Pulmonary artery endothelial cell (primary cell): ENCODE measurements at places on chromosomes 1 and 21.

DNA sequence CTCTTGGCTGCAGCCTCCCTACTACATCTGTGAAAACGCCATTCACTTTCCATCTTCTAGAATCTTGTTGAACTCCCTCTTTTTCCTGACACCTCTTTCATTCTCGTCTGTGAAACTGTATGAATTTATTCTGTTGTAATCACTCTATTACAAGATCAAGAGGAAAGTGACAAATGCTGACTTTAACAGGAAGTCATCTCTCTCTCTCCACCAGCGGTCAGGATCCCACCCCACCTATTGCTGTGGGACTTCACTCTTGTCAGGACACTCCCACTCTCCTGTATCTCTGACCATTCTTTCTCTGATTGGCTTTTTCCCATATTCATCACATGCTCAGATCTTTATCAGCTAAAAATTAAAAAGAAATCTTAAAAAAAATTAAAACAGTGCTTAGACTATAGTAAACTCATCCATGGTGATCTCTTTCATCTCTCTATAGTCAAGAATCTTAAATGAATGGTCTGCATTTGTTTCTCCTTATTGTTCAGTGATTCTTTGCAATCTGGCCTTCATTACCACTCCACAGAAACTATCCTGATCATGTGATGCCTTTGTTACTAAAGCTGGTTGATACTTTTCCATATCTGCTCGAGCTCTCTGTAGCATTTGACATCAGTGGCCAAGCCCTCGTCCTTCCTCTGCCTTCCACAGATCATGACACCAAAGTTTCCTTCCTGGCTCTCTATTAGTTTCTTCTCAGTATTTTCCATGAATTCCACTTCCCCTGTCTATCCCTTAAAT lies 113.6 kb downstream of the UCHL5 start:
- DNase-seq = no peak

GRCh38 chr1:53281133-53281532 lies 42.8 kb upstream of the MAGOH start:
- no peak for DNase-seq

DNA sequence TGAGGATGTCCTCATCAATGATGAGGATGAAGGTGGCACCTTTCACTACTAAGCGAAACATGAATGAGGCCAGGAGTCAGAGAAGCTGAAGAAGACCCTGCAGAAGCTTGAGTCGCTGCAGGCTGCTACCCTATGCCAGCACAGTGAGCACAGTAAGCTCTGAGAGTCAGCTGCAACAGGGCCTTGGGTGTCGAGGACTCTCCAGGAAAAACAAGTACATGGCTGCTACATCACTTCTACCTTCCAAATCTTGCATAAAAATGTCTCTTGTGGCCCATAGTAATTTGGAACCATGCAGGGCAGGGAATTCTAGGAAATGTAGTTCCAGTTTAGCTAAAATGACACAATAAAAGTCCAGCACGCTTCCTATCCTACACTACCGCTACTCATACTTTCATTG lies 51.5 kb upstream of the KIRREL1 start:
- DNase-seq = no peak

GRCh38 chr1:76266762-76267161 lies 192.2 kb downstream of the ST6GALNAC3 start:
- no peak for DNase-seq

GRCh38 chr21:42176859-42177258 lies 42.1 kb upstream of the ABCG1 start:
- DNase-seq = no peak

GRCh38 chr21:33388188-33388587 lies 15.0 kb upstream of the IFNGR2 start:
- DNase-seq = no peak

GRCh38 chr1:28267633-28268032 lies 8.3 kb downstream of the SESN2 start:
- no peak for DNase-seq

DNA sequence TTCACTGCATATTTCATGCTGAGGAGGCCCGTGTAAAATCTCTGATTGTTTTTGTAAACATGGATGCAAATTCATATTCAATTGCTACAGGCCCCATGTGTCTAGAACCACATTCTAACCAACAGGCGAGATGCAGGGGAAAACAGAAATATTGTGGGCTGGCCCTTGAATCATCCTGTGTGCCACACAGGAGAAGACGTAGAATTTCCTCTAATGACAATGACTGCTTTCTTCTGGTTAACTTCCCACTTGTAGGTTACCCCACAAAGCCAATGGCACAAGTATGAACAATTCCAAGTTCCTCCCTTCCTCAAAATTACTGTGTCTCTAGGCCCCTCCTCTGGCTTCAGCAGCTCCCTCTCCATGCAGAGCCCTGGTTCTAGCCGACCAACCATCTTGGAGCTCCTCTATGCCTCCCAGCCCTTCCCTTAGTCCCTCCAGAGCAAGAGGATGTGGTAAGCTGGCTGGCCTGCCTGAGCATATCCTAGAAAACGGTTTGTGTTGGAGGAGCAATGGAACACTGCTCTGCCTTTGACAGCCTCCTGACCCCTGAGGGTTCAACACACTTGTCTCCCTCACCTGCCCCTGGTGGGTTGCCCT lies 205.2 kb downstream of the HS2ST1 start:
- no peak for DNase-seq

DNA sequence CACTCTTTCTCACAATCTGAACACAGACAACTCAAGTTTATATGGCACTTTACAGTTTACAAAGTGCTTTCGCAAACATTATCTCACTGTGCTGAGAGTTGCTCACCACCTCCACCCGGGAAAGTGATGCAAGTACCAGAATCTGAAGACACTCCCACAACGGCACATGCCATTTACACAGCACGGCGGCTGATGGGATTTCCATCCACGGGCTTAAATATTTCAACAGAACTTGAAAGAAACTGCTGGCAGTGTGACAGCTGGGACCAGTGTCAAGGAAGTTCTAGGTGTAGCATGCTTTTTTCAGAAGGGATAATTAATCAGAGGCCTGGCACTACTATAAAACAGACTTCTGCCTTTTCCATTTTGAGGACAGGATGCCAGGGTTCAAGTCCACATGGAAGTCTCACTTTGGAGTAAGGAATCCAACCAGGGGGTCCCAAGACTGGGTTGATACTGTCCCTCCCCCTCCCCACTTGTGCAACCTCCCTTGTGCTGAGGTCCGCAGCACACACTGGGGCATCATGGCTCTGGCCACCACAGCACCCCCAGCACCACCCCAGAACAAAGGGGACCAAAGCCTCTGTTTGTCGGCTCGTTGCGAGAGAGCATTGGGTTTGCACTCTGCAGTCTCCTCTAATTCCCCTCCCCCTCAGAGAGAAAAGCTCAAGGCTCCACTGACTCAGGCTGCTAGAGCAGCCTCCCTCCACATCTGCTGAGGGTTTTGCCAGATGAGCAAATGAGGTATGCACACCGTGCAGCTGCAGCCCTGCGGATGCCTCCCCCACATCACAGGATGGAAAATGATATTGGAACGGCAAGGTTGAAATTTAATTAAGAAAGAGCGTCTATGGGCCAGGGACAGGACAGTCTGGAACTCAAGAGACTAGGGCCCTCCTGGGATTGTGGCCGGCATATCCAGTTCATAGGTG lies 154.9 kb downstream of the TGFBR3 start:
- no peak for DNase-seq

GRCh38 chr1:75131565-75132241 lies 2.5 kb upstream of the LHX8 start:
- no peak for DNase-seq

DNA sequence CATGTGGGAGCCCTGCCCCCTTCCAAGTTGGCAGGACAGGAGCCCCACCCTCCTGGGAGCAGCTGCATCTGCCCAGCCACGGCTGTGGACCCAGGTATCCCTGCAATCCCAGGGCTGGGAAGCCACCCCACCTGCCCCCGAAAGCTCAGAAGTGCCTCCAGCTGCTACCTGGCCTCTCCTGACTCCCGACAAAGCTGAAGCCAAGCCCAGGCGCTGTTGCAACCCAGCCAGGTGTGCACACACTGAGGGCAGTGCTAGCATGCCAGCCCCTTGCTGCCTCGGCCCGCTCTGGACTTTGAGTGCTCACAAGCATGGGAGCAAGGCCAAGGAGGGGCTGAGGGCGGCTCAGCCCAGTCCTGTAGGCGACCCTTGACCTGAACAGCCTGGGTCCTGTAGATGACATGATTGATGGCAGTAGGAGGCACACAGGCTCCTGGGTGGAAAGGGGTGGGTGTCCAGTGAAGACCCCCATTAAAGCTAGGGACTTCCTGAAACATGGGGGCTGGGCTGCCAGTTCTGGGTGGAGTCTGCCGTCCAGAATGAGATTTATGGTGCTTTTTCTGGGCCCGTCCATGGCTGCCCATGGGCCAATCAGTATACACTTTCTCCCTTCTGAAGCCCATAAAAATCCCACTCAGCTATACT lies 2.8 kb upstream of the SSU72 start:
- no peak for DNase-seq

DNA sequence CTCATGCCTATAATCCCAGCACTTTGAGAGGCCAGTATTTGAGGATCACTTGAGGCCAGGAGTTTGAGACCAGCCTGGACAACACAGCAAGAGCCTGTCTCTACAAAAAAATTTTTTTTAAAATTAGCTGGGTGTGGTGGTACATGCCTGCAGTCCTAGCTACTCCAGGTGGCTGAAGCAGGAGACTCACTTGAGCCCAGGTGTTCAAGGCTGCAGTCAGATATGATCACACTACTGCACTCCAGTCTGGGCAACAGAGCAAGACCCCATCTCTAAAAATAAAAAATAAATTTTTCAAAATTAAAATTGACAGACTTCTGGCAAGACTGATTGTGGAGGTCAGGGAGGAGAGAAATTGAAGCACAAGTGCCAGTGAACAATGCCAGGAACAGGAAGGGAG lies 60.8 kb downstream of the ST3GAL3 start:
- no peak for DNase-seq

- no peak for DNase-seq
These were observed 1.7 kb upstream of the EPS15 start for GRCh38 chr1:51520700-51521248.

DNA sequence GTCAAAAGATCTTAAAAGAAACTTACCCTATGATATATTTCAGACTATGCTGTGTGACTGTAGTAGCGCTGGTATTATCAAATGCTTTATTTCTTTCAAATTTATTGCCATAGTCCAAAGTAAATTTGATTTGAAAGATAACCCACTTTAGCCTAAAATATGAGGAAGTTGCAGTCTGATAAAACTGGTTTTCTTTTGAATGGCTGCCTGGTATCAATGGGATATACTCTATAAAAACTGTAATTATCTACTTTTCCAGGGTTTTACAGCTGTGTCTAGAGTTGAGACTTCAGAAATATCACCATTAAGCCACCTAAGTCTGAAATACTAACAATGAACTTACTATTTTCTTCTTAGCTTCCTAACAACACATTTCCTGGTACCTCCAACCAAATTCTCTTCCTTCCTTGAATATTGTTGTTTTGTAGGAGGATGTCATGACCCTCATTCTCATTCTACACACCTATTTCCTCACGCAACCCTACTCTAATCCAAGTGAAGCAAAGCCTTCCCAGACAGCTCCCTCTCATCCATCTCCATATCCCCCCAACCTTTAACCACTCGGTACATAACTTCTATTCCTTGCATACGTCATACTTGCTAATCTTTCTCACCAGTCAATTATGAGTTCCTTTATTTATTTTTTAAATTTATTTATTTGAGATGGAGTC lies 17.0 kb downstream of the KDM5B start:
- DNase-seq = no peak

DNA sequence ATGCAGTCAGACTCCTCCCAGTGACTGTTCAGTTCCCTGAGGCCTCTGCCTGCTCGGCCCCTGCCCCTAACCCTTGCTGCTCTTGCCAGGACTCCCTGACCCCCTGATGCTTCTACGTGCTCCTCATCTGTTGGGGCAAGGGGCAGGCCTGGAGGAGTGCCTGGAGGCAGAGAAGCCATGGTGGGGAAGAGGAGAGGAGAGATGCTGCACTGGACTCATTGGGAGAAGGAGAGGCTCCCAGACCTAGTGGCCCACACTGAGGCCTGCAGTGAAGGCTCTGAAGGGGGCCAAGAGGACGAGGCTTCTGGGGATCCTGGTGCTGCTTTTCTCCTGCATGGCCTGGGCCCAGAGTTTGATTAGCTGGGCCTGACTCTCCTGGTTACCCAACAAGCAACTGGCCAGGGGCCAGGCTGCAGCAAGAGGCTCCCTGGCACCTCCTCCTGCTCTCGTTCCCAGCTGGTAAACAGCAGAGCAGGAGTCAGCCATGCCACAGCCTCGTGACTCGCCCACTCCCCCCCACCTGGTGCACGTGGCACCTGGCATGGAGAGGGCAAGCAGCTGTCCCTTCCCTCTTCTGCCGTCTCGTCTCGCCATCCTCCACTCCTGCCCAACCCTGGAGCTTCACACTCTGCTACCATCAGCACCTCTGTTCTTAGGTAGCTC lies 847 bp upstream of the RORC start:
- no peak for DNase-seq

DNA sequence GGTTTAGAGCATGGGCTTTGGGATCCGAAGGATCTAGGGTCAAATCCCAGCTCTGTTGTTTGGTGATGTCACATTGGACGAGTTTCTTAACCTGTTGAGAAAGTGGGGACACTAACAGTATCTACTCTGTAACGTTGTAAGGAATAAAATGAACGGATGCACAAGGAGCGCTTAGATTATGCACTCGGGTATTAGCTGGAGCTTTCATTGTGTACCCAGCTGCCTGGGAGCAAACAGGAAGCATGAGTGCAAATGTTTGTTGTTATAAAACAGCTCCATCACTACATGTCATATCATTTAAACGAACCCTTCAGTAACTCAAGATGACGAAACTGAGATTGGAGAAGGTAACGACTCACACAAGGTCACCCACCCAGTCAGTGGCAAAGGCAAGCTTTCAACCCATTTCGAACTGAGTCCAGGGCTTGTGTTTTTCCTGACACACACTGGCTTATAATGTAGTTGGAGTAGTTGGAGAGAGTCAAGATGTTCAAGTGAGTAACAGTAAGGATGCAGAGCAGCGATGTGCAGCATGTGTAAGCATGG lies 16.2 kb upstream of the SLC6A17 start:
- no peak for DNase-seq

DNA sequence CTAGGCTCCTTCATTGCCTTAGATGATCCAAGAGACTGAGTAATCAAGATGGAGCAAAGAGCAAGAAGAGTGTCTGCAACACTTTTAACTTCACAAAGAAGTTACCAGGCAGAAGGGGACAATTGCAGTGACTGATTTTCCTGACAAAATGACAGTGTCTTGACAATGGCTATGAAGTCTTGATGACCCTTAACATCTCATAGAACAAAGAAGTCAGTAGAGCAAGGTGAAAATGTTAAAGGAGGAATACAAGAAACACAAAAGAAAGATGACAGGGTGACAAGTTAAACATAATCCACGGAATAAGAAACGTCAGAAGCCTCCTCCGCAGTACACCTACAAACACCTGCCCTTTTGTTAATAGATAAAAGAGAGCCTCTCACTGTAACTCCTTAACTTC lies 15.1 kb upstream of the VCAM1 start:
- no peak for DNase-seq
